ENCODE measurements at places on chromosomes 1 and 21.
A peak's percentile ranks its signal among the peaks of the same experiment; 100 is the strongest.

- no peak for DNase-seq
Measured at GRCh38 chr1:221698579-221699349, 43.1 kb downstream of the DUSP10 start.

GRCh38 chr1:226496453-226497015 lies 52.0 kb upstream of the STUM start:
- DNase-seq = no peak

- DNase-seq = peak; percentile 39
Measured at GRCh38 chr1:113390871-113391648, 745 bp downstream of the MAGI3 start.

GRCh38 chr1:212678456-212679410 lies 20.9 kb downstream of the BATF3 start:
- DNase-seq = peak; percentile 70

DNA sequence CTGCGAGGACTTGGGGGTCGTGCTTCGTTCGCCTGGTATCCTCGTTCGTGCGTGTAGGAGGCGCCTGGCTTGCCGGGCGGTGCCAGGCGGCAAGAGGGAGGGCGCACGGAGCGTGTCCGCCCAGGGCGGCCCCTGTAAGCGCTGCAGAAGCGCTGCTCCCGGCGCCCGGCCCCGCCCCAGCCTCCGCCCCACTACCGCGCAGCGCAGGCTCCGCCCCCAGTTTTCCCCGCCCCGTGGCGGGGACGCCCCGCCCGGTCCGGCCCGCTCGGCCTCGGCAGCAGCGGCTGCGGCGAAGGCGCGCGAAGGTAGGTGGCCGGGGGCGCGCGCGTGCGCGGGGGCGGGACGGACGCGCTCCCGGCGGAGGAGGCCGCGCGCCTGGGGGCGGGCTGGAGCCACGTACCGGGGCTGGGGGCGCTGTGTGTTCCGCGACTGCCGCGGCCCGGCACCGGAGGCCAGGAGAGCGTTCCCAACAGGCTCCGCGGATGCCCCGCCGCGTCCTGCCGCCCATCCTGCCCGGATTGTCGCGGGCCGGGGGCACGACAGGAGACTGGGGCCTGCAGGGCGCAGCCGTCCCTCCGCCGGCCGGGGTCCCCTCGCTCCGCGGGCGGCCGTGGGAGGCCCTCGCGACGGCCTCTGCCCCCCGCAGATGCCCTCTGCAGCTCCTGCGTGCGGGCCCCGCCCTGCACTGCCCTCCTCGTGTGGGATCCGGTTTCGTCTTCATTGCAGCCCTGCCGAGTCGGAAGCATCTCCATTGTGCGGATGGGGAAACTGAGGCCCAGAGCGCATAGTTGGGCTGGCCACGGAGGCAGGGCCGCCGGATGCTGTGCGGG lies 7.7 kb upstream of the CROCC start:
- DNase-seq = peak; percentile 99

- DNase-seq = no peak
Measured at GRCh38 chr1:16900751-16901150, 5.0 kb downstream of the RNU1-2 start.

GRCh38 chr1:223358826-223359225 lies 5.2 kb downstream of the SUSD4 start:
- no peak for DNase-seq

DNA sequence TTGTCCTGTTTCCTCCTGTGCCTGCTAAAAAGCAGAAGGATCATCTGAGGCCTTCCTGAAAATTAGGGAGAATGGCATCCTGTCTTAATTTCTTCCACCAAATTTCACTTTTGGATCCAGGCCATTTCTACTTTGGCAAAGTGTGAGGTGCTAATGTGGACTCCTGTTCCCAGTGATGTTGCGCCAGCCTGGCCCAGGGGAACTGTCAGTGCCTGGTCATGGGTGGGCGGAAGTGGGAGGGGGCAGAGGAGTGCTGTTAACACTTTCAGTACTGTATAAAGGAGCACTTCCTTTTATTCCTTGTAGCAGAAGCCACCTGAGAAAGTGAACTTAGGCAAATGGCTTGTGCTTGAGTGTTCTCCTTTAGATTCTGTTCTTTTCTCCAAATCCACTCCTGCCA lies 19.9 kb downstream of the ELAPOR1 start:
- no peak for DNase-seq

GRCh38 chr1:215489771-215490565 lies 77.1 kb upstream of the KCTD3 start:
- DNase-seq = no peak

- DNase-seq = no peak
Measured at GRCh38 chr1:40303051-40303771, 13.9 kb downstream of the COL9A2 start.

DNA sequence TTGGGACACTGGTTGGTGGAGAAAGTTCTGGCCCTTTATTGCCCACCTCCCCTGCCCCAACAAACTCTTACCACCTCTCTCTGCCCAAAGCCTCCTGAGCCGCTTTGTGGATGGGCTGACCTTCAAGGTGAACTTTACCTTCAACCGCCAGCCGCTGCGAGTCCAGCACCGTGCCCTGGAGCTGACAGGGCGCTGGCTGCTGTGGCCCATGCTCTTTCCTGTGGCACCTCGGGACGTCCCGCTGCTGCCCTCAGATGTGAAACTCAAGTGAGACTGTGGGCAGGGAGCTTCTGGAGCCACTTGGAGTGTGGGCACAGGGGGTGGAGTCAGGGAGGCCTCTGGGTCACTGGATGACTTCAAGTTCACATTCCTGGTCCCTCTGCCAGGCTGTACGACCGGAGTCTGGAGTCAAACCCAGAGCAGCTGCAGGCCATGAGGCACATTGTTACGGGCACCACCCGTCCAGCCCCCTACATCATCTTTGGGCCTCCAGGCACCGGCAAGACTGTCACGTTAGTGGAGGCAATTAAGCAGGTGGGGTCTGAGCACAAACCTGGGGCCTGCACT lies 12.5 kb downstream of the RHOC start:
- no peak for DNase-seq

GRCh38 chr1:107339775-107340174 lies 198.9 kb downstream of the NTNG1 start:
- DNase-seq = no peak

DNA sequence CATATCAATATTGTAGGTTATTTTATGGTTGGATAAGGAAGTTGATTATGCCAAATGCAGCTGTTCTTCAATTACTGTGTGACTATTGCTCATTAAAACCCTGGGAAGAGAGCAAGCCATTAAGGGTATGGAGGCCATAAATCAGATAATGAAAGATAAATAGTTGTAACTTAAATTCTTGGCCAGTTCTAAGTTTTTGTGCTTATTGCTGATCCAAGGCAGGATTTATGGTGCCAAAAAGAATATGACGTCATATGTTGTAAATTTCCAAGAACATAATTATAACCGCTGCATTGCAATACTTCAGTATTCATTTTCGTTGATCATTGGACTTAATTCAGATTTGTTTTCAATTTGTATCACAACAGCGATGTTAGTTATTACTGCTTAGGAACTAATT lies 211.6 kb downstream of the LRRC40 start:
- no peak for DNase-seq

DNA sequence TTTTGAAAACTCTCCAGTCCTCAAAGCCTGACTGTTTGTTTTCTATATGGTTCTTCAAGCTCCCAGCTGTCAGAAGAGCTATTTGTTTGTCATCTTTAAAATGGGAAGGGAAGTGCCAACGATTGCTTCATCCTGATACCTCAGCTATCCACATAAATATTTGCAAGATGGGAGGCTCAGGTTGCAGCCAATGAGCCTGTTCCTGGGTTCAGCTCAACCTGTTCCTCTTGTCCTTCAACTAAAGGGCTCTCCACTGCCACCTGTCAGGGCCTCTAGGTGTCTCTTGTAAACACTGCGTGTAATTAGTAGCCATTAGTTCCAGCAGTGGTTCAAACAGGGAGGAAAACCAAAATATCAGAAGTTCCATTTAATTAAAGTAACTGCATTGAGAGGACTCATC lies 445.1 kb downstream of the AJAP1 start:
- DNase-seq = no peak

DNA sequence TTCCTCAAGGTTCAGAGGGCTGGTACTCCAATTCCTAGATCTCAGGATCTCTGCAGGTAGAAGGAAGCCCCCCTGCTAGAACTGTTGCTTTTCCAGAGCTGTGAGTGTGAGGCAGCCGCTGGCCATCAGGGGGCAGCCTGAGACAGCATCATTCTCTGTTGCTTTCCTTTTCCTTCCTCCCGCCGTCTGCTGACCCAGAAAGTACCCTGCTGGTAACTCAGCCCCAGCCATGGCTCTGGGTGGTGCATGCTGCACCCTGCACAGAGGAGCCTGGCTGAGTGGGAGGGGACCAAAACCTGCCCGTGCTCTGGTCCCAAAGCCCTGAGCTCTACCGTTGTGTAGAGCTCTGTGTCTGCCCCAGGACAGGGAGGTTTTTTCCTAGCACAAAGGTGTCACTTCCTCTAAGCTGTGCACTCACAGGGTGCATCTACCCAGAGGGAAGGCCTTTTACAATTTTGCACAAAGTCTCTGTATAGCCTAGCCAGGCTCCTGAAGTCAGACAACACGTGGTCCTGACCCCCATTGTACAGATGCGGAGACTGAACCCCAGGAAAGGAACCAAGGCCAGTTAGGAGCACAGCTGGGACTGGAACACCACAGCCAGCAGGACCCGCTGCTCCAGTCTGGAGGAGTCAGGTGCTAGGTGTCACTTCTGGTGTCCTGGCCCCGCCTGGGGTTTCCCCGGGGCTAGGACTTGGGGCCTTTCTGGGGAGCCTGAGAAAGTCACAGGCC lies 5.6 kb upstream of the FAM131C start:
- DNase-seq = peak; percentile 88

DNA sequence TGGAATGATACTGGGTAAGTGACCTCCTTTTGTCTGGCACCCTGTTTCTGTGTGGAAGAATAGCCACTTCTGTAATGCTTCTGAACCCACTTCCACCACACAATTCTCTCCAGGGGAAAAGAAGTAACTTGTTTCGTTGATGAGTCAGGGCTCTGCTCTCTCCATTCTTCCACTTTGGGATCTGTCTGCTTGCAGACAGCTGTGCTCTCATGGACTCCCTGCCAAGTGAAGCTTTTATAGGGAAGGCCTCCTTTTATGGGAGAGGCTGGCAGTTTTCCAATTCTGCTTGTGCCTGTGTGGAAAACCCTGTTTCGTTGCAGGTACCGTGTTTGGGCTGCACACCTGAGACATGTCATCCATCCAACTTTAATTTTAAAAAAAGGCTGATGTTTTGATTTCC lies 130.7 kb downstream of the GIPC2 start:
- DNase-seq = no peak

DNA sequence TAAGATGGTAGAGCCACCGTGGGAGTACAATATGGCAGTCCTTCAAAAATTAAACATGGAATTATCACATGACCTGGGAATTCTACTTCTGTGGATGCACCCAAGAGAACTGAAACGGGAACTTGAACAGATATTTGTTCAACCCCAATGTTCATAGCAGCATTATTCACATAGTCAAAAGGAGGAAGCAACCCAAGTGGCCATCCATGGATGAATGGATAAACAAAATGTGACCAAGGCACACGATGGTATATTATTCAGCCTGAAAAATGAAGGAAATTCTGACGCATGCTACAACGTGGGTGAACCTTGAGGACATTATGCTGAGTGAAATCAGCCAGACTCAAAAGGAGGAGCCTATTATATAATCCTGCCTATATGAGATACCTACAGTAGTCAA lies 22.8 kb upstream of the LAPTM5 start:
- DNase-seq = no peak

DNA sequence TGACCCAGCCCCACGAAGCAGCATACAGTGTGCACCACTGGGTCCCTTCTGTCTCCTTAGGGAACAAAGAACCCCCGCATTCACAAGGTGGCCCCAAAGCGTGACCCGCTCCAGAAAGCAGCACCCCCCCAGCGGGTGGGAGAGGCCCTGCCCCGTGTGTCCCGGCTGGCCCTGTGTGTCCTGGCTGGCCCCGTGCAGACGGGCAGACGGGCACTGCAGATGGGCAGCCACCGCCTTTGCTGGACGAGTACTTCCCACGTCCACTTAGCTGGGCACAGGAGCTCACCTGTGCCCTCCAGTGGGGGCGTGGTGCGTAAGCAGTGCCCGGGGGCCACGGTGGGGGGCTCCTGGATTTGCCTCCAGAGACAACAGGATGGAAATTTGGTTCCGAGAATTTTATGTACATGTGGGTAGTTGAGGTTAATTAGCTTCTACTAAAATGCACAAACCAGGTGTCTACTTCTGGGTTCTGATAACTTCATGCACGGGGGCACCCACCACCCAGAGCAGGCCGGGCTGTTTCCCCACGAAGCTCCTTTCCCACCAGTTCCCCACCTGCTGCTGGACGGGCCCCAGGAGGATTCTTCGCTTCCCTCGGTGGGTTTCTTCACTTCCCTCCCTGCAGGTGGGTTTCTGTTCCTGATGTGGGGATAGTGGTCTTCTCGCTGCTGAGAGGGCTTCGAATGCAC lies 33.2 kb upstream of the SLC19A1 start:
- DNase-seq = no peak

GRCh38 chr1:220697326-220697725 lies 7.2 kb downstream of the C1orf115 start:
- no peak for DNase-seq

DNA sequence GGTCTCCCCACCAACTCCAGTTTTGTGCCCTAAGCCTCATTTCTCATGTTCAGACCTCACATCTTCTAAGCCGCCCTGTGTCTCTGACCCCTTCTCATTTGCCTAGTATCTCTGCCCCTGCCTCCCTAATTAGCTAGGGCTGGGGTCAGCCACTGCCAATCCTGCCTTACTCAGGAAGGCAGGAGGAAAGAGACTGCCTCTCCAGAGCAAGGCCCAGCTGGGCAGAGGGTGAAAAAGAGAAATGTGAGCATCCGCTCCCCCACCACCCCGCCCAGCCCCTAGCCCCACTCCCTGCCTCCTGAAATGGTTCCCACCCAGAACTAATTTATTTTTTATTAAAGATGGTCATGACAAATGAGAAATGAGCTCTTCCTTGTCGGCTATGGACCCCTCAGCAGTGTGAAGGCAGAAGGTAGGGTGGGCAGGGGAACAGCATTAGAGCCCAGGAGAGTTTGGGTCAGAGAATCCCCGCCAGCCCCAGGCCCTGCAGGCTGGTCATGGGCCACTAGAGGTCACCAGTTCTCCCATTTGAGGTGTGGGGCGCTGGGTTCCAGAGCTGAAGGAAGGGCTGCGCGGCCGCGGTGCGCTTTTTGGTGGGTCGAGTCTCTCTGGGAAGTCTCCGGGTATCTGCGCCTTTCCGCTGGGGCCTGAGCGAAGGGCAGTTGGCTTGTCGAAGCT lies 11.5 kb downstream of the ADAMTSL4 start:
- peak; percentile 86 for DNase-seq

GRCh38 chr1:25425098-25426085 lies 4.8 kb upstream of the RHCE start:
- no peak for DNase-seq

DNA sequence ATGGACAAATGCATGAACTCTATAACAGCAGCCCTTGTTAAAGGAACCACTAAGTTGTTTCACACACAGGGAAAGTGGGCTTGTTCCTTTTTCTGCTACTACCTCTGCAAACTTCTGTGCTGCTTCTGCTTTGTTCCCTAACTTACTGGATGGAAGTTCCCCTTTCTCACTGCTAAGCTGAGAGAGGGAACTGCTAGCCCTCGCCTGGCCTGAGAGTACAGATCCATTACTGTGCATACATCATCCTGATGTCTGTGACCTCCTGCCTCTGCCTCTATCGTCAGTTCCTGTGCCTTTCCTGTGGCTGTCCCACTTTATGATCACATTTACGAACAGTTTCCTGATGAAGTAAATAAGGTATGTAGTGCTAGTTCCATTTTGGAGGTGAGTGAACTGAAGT lies 3.5 kb downstream of the GNAT2 start:
- DNase-seq = peak; percentile 32

GRCh38 chr1:227994632-227995300 lies 12.0 kb upstream of the WNT3A start:
- no peak for DNase-seq

GRCh38 chr1:232943679-232944252 lies 6.6 kb upstream of the NTPCR start:
- no peak for DNase-seq
